ENCODE measurements at places on chromosomes 13 and 19.

- DNase-seq = no peak
These were observed 413 bp downstream of the N4BP2L2 start for GRCh38 chr13:32538143-32538620.

GRCh38 chr13:34249546-34250039 is 431.6 kb downstream of the RFC3 start:
- DNase-seq = peak; percentile 53

DNA sequence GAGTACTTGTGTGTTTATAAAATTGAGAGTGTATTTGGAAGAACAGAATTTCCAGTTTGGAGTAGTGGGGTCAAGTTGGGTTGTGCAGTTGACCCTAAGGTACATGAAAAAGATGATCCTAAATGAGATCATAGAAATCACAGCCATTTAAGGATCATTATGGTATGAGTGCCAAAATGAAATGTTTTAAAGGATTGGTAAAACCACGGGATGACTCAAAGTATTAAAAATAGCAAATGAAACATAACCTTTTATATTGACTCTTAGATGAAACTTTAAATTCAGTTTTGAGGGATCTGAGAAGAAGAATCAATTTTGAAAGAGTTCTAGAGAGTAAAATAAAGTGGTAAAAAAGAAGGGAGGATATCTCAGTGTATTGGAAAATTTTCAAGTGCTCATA is 773.8 kb downstream of the GPC5 start:
- no peak for DNase-seq

DNA sequence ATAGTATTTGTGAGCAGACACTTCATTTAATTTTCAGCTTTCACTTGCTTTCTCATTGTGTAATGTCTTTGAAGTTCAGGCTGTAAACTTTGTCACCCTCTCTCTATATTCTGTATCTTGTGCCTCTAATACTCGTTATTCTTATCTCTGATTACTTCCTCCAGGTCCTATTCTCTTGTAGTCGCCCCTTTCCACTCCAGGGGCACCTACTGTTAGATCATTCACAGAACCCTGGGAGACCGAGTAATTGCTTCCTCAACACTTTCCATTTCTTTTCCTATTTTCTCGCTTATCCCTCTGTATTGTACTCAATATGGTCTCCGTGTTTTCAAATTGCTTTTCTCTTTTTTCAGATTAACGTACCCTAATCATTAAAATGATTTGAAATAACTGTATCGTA is 93.9 kb upstream of the TDRD3 start:
- no peak for DNase-seq

- DNase-seq = no peak
These were observed 258.8 kb downstream of the ZNF536 start for GRCh38 chr19:30631033-30631370.

DNA sequence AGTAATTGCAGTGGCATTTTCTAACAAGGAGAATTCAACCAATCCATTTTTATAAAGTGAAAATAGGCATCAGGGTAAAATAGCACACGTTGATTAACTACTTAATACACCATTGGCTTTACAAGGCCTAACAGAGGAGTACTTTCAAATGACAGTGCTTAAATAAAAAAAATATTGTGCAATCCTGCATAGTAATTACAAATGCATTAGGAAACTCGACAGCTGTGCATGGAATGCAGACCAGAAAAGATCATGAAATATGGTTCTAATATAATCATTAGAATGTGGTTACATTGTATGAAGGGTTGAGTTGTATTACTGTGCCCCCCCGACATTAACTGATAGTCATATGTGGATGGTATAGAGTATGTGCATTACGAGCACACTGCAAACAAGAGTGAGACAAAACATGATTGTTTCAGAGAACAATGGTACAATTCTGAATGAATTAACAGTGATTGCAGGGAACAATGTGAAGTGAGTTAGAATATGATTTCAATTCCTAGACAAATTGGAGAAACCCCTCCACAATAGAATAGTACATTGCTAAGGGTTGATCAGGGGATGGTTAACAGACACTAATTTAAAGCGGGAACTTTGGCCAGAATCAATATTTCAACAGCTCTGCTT is 270.6 kb downstream of the GPC5 start:
- DNase-seq = no peak

DNA sequence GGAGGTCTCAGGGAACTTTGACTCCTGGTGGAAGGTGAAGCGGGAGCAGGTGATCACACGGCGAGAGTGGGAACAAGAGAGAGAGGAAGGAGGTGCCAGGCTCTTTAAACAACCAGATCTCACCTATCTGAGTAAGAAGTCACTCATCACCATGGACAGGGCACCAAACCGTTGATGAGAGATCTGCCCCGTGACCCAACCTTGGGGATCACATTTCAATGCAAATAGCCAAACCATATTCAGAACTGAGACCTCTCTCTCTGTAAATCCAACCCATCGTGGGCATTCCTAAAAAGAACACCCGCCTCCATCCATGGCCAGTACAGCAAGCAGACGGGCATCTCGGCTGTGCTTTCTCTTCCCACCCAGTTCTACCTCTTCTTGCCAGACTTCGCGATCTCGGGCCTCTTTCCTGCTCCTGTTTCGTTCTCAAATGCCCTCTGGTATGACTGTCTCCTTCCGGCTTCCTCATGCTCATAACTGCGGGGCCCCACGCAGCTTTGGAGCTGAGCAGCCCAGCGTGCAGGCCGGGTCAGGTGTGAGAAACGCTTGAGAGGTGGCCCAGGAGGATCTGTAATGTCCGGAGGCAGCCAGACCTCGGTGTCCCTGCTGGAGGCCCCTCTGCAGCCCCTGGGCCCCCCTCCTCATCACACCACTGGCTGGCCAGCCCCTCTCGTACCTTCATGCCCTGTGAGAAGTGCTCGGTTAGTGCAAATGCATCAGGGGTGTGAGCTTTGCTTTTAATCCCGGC is 97.0 kb upstream of the GPR183 start:
- no peak for DNase-seq

GRCh38 chr13:103539721-103540381 is 473.6 kb upstream of the SLC10A2 start:
- no peak for DNase-seq

DNA sequence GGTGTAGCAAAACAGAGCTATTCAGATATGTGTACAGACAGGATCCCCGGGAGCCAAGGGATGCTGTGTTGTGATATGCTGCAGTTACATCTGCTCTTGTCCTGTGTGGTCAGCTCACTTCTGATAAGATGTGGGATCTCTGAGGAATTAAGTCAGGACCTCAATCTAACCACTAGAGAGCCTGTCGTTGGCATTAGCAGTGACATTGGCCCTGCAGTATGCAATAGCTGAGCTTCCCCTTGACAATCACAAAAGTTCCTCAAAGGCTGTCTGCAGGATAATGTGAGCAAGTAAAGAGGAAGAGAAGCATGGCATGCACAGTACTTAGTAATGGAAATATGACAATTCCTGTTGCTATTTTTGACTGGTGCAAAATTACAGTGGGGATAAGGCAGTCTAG is 203.4 kb upstream of the MIR17HG start:
- no peak for DNase-seq

DNA sequence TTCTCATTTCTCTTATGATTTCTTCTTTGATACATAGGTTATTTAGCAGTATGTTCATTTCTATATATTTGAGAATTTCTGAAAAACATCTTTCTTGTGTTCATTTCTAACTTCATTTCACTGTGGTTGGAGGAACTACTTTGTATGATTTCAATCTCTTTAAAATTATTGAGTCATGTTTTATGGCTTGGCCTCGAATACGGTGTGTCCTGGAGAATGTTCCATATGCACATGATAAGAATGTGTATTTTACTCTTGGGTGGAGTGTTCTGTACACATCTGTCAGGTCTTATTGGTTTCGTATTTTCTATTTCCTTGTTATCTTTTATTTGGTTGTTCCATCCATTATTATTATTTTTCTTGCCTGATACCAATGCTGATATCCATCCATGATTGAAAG is 22.9 kb downstream of the DNM2 start:
- DNase-seq = no peak

GRCh38 chr13:97367016-97367822 is 66.8 kb upstream of the RAP2A start:
- DNase-seq = peak; percentile 83

DNA sequence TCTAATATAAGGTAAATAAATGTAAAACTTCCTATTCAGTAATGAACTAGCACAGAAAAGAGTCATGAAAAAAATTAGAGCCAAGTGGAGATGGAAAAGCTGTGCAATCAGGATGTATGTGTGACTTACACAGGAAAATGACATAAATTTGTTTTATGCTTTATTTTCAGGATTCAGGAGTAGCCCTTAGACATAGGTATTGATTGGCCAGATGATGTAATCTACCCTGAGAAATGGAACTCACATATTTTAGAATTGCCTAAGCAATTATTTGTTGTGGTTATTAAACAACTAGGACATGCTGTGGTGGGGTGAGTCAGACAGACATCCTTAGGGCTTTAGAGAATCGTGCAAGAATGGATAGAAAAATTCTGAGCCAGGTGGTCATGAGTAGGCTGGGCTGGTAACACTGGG is 110.6 kb downstream of the PCDH9 start:
- DNase-seq = peak; percentile 45

GRCh38 chr13:101985321-101985720 is 416.5 kb downstream of the FGF14 start:
- no peak for DNase-seq

GRCh38 chr19:33432015-33432414 is 58.5 kb downstream of the CEBPG start:
- no peak for DNase-seq

Data from SK-MEL-5 (cell line).